Aorta (tissue), 5 donors: ENCODE measurements at places on chromosomes 2 and 18. TPM values are rescaled to one million over a fixed set of nuclear protein-coding genes. Genes with fewer than 3 reads are reported as not detected.

DNA sequence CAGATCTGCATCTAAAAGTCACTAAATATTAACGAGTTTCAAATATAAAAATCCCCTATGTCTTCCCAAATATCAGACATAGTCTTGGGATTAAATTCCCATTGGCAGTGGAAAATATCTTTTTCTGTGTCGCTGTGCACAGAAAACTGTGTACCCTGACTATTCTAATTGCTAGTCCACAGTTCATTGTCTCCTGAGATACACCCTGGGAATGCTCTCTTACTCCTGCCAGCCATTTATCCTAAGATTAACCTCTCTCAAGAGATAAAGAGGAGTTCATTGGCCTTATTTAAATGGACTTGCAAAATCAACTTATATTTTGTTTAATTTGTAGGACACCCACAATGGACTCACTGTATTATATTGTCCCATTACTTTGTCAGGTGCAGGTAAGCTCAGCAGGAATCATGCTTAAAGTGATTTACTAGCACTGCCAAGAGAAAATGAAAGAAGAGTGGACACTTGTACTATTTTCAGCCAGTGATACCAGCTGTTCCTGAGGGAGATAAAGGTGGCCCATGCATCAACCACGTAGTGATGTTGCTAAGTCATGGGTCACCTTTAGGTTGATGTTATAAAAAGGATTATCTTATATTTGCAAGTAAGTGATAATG is 553.8 kb downstream of the PIK3C3 start:
- H3K27me3 ChIP-seq = no peaks in the 10 kb centered on the region
- no peaks in the 10 kb centered on the region for H3K36me3 ChIP-seq
- H3K4me3 ChIP-seq = no peak overlapping the region
- no peak overlapping the region for H3K27ac ChIP-seq
- no peak for DNase-seq

- no peaks in the 10 kb centered on the region for H3K36me3 ChIP-seq
- no peak overlapping the region for H3K4me3 ChIP-seq
- no peaks in the 10 kb centered on the region for H3K4me1 ChIP-seq
- no peaks in the 10 kb centered on the region for H3K27me3 ChIP-seq
Measured at GRCh38 chr2:106269591-106270291, 75.6 kb upstream of the UXS1 start.

DNA sequence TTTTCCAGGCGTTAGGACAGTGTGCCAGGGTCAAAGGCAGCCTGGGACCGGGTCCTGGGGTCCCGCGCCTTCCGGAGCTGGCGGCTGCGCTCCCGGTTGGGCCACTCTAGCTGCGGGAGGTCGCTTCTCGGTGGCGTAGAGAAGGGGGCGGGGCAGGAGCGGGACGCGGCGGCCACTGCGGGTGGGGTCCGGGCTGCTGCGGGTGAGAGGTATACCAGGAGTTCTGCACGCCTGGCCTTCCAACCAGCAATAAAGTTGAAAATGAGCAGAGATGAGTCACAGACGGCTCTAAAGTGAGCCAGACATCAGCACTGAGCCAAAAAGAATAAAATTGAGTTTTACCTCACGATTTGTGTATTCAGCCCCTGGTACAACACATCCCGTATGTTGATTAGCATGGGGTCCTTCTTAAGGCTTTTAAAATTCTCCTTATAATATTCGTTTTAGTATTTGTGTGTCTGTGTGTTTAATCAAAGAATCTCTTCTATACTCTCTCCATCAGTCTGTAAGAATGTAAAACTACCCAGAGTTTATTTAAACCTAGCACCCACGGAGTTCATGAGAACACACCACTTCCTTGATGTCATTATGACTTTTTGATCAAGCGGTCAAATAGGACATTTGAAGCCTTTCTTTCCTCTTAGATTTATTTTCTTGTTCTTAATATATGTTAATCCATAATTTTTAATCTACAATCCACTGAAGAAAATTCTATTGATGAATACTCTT is at the start of gene C1GALT1C1L:
TSS of gene C1GALT1C1L (minus strand) at position 108 of the 729 bp plus-strand sequence. CDS start at position 1, 107 bp downstream.
- no peaks in the 10 kb centered on the region for H3K4me1 ChIP-seq
- no peak within 1 kb of the TSS for H3K27ac ChIP-seq
- peak; percentile 75 for DNase-seq
- no peaks in the 10 kb centered on the region for H3K27me3 ChIP-seq

- H3K36me3 ChIP-seq = no peaks in the 10 kb centered on the region
- DNase-seq = no peak
Measured at GRCh38 chr2:25512707-25513106, 160.7 kb downstream of the DTNB start.

DNA sequence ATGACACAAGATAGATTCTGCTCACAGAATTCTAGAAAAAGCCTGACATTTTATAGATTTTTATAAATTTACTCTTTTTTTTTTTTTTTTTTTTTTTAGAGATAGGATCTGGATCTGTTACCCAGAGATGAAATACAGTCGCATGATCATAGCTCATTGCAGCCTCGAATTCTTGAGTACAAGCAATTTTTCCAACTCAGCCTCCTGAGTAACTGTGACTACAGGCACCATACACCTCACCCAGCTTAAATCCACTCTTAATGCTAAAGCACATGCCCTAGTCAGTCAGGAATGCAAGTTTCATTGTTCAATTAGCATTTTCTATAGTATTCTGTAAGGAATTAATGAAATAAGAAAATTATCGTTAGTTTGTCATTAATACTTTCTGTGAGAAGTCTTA is 32.1 kb upstream of the WDR75 start:
- H3K4me1 ChIP-seq = no peaks in the 10 kb centered on the region
- no peak overlapping the region for H3K27ac ChIP-seq
- H3K4me3 ChIP-seq = no peak overlapping the region
- DNase-seq = no peak

GRCh38 chr2:30872797-30873196 is 65.6 kb upstream of the CAPN13 start:
- no peak for DNase-seq
- H3K4me3 ChIP-seq = no peak overlapping the region
- no peak overlapping the region for H3K27ac ChIP-seq
- H3K4me1 ChIP-seq = no peaks in the 10 kb centered on the region
- H3K27me3 ChIP-seq = no peaks in the 10 kb centered on the region

- no peaks in the 10 kb centered on the region for H3K4me1 ChIP-seq
- H3K27ac ChIP-seq = no peak overlapping the region
- DNase-seq = no peak
- H3K36me3 ChIP-seq = no peaks in the 10 kb centered on the region
- H3K4me3 ChIP-seq = no peak overlapping the region
- no peaks in the 10 kb centered on the region for H3K27me3 ChIP-seq
Measured at GRCh38 chr2:195413944-195414343, 243.1 kb upstream of the SLC39A10 start.

- H3K4me1 ChIP-seq = no peaks in the 10 kb centered on the region
- no peaks in the 10 kb centered on the region for H3K27me3 ChIP-seq
Measured at GRCh38 chr2:116489292-116489691, 1325.2 kb upstream of the DDX18 start.

- H3K4me1 ChIP-seq = no peaks in the 10 kb centered on the region
- no peaks in the 10 kb centered on the region for H3K36me3 ChIP-seq
Measured at GRCh38 chr18:77512152-77512551, 262.5 kb downstream of the GALR1 start.

- no peaks in the 10 kb centered on the region for H3K27me3 ChIP-seq
- peaks cover 2% of the 10 kb centered on the region for H3K4me1 ChIP-seq
- no peak overlapping the region for H3K4me3 ChIP-seq
- DNase-seq = no peak
- H3K27ac ChIP-seq = no peak overlapping the region
Measured at GRCh38 chr18:49100226-49100968, 149.6 kb upstream of the SMAD7 start.

DNA sequence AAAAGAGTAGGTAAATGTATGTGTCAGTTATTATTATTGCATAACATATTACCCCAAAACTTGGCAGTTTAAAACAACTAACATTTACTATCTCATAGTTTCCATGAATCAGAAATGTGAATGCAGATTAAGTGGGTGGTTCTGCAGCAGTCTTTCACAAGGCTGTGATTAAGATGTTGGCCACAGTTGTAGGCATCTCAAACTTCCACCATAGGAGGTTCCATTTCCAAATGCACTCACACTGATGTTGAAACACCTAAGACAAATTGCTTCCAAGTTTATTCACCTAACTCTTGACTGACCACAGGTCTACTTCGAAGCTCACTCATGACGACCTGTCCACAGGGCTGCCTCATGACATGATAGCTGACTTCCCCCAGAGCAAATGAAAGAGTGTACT is 360.8 kb downstream of the GRB14 start:
- no peaks in the 10 kb centered on the region for H3K27me3 ChIP-seq
- H3K4me1 ChIP-seq = peaks cover 2% of the 10 kb centered on the region
- no peak overlapping the region for H3K27ac ChIP-seq
- H3K4me3 ChIP-seq = no peak overlapping the region
- no peak for DNase-seq

DNA sequence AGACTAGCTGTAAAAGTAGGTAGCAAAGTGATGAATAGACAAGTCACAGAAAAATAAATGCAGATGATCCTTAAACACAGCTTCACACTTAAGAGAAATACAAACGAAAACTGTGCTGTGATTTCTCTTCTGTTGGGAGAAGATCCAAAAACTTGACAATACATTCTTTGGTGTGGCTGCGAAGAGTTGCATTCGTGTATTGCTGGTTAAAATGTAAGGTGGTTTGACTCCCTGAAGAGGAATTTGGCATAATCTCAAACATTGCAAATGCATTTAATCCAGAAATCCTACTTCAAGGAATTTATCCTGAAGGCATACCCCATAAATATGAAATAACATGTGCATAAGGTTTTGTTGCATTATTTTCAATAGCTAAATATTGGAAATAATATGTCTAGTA is 7.1 kb downstream of the CCNYL1 start:
- no peak overlapping the region for H3K4me3 ChIP-seq
- H3K27ac ChIP-seq = no peak overlapping the region
- no peak for DNase-seq
- H3K4me1 ChIP-seq = no peaks in the 10 kb centered on the region

DNA sequence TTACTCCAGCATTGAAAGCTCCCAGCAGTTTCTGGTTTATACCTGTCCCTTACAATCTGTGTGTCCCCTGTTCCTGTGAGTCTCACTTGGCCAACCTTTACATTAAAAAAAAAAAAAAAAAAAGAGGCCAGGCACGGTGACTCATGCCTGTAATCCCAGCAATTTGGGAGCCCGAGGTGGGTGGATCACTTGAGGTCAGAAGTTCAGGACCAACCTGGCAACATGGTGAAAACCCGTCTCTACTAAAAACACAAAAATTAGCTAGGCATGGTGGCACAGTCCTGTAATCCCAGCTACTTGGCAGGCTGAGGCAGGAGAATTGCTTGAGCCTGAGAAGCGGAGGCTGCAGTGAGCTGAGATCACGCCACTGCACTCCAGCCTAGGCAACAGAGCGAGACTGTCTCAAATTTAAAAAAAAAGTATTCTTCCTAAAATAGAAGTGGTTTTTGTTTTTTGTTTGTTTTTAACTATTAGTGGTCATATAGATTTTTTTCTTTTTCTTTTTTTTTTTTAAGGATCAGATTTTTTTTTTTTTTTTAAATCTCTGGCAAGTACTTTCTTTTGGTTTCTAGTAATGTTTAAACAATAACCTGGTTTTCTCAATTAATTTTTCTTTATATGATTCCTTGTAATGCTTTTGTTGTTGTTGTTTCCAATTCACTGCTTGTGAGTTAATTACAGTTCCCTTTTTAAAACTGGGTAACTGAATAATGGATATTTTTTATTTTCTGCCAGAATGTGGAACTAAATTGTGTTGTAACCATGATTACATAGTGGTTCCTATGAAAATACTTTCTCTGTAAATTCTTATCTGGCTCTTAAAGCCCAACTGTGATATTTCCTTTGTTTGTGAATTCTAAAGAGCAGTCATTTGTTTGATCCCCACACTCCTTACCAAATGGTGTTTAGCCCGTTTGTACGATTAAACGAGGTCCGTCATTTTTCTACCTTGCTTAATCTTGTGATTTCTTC is 116.8 kb downstream of the CTAGE1 start:
- DNase-seq = no peak
- H3K36me3 ChIP-seq = no peaks in the 10 kb centered on the region
- no peaks in the 10 kb centered on the region for H3K4me1 ChIP-seq
- H3K27me3 ChIP-seq = no peaks in the 10 kb centered on the region

- H3K4me3 ChIP-seq = no peak overlapping the region
- H3K27ac ChIP-seq = no peak overlapping the region
- DNase-seq = no peak
- H3K27me3 ChIP-seq = no peaks in the 10 kb centered on the region
Measured at GRCh38 chr2:1692342-1692741, 52.0 kb downstream of the PXDN start.

- no peak overlapping the region for H3K27ac ChIP-seq
- H3K27me3 ChIP-seq = no peaks in the 10 kb centered on the region
- H3K36me3 ChIP-seq = no peaks in the 10 kb centered on the region
Measured at GRCh38 chr2:96965781-96966514, 20.4 kb downstream of the FAM178B start.

DNA sequence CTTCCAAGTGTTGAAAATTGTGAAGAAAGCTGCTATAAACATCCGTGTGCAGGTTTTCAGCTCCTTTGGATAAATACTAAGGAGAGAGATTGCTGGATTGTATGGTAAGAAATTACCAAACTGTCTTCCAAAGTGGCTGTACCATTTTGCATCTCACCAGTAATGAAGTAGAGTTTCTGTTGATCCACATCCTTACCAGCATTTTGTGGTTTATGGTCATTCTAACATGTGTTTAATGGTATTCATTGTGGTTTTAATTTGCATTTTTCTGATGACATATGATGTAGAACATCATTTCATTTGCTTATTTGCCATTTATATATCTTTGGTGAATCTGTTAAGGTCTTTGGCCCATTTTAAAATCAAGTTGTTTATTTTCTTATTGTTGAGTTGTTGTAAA is 260.7 kb downstream of the SPAG16 start:
- no peaks in the 10 kb centered on the region for H3K27me3 ChIP-seq
- H3K4me1 ChIP-seq = no peaks in the 10 kb centered on the region
- no peak overlapping the region for H3K27ac ChIP-seq
- no peak overlapping the region for H3K4me3 ChIP-seq
- H3K36me3 ChIP-seq = no peaks in the 10 kb centered on the region

- H3K4me1 ChIP-seq = no peaks in the 10 kb centered on the region
- no peaks in the 10 kb centered on the region for H3K36me3 ChIP-seq
- H3K27ac ChIP-seq = peak within 1 kb of the TSS; percentile 87
- DNase-seq = peak; percentile 82
- H3K4me3 ChIP-seq = peak within 1 kb of the TSS; percentile 36
Measured at GRCh38 chr2:85584354-85584856, at the start of gene VAMP5. VAMP5 (plus strand) TSS chr2:85584431; CDS start chr2:85584491, 60 bp downstream.

DNA sequence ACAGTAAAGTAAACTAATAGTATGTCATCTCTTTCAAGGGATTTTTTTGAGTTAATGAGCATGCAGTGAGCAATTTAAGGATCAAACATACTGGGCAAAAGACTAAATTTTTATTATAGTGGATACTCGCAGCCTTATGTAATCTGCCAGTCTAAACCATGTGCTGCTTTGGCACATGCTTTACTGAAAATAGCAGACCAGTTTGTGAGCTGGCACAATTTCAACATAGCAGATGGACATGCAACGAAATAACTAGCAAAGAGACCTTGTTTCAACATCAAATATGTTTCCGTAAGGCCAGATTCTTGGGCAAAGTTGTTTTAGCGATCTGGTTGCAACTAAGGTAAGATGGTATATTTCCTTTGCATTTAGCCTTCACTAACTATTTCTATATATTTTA is 807.3 kb downstream of the NR4A2 start:
- H3K27ac ChIP-seq = no peak overlapping the region
- H3K36me3 ChIP-seq = no peaks in the 10 kb centered on the region
- H3K4me1 ChIP-seq = no peaks in the 10 kb centered on the region
- H3K4me3 ChIP-seq = no peak overlapping the region
- H3K27me3 ChIP-seq = no peaks in the 10 kb centered on the region

Gene TWIST2
- 12.9 TPM for total RNA-seq

Gene UPP2
- total RNA-seq = not detected

Gene COL3A1
- total RNA-seq = 1,346 TPM

Gene EML6
- 2.6 TPM for total RNA-seq

Gene AQP12B
- not detected for total RNA-seq

Gene FAM228B
- total RNA-seq = 36.7 TPM

Gene DSEL
- 16.9 TPM for total RNA-seq
